Effector CD4-positive, alpha-beta T cell (primary cell): ENCODE measurements at places on chromosomes 11 and 22.

DNA sequence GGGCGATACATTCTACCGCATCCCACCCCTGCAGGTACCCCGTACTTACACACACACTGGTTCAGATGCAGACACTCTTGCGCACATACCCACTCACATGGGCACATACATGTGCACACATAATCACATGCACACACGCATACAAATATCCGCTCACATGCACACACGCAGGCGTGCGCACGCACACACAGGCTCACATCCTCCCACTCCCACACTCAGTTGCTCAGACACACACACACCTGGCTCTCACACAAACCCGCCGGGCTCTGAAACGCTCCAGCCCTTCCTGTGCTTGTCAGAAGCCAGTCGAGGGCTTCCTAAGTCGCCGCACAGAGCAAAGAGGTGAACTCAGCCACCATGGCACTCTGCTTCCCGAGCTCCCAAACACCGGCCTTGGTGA is 164.5 kb downstream of the CRYBB2 start:
- no peak for DNase-seq

- no peak for DNase-seq
Observed at GRCh38 chr11:106329273-106330018, 252.0 kb downstream of the AASDHPPT start.

DNA sequence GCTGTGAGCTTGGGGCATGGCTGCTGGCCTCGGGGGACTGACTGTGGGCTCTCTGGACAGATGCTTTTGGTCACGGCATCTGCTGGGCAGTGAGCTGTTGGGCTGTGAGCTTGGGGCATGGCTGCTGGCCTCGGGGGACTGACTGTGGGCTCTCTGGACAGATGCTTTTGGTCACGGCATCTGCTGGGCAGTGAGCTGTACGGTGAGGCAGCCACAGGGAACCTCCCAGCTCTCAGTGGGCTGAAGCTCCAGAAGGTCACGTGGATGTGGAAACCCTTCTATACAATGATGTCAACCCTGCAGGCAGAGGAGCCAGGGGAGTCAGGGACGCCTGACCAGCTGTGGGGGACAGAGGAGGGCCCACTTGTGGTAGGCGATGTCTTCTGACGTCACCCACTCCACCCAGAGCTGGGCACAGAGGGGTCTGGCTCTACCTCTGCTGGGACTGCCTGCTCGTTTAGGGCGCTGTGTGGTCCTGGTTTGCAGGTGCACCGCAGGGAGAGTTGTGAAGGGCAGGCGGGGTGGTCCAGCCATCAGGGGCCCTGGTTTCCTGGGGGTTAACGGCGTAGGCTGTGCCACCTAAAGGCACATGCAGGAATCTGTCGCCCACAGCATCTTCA is 1331.3 kb downstream of the BRD1 start:
- DNase-seq = no peak

GRCh38 chr11:133443206-133443747 is 89.0 kb downstream of the OPCML start:
- DNase-seq = no peak

DNA sequence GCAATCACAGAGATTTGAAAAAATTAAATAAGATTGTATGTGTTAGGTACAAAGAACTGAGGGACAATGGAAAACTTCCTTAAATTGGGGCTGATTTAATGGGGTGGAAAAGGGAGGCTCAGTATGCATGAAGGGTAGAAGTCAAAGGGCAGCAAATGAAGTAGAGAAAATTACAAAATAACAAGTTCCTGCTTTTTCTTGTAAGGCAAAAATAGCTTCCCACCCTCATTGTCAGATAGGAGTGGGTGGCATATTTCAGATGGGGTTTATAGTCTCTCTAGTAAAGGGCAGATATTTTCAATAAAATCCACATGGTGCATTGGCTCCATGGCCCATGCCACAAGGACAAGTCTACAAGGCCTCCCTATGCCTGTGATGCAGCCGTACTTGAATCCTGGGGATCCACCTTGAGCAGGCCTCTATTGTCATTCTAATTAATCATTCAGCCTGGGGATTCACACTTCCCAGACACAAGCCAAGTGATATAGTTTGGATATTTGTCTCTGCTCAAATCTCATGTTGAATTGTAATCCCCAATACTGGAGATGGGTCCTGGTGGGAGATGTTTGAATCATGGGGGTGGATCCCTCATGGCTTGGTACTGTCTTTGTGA is 36.7 kb upstream of the SESN3 start:
- no peak for DNase-seq

DNA sequence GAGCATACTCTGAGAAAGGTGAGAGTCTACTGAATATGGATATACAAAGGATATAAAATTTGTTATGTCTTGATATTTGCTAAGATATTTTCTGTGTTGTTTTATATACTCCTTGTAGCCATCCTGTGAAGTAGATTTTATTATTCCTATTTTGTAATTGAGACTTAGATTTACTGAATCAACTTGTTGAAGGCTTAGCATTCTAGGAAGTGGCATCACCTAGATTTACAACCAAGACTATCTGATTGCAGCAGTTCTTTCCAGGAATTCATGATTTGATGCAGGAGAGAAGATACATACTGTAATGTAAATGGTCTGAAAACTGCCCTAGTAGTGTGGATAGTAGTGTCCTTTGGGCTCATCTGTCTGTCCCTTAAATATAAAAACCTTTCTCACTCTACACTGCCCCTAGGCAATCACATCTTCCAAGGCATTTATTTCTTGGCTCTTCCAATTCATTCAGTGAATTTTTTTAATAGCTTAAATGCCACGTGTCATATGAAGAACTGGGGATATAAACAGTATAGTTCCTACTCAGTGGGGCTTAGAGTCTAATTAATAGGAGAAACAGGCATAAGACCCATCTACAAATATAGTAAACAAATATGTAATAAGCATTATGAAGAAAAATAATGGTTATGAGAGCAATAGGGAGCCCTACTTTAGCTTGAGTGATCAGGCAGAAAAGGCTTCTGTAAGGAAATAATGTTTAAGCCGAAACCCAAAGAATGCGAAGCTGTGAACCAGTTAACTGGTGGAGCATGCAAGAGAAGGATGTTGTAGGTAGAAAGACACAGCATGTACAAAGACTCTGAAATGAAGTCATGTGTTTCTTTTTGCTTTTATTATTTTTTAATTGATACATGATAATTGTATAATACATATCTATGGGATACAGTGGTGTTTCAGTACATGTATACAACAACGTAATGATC is 13.6 kb downstream of the IPO7 start:
- no peak for DNase-seq

DNA sequence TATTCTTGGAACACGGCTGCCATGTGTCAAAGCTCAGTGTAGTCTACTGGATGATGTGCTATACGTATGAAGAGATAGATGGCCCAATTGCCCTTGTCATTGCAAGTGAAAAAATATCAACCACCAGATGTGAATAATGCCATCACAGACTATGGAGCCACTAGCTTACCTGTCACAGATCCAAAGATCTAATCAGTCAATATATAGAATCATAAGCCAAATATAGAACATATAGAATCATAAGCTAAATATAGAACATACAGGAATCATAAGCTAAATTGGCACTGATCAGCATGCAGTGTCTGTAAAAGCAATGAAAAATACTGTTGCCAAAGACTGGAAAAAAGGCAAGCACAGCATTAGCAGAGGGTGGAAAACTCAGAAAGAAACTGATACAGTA is 1656.9 kb upstream of the RAG2 start:
- DNase-seq = no peak

DNA sequence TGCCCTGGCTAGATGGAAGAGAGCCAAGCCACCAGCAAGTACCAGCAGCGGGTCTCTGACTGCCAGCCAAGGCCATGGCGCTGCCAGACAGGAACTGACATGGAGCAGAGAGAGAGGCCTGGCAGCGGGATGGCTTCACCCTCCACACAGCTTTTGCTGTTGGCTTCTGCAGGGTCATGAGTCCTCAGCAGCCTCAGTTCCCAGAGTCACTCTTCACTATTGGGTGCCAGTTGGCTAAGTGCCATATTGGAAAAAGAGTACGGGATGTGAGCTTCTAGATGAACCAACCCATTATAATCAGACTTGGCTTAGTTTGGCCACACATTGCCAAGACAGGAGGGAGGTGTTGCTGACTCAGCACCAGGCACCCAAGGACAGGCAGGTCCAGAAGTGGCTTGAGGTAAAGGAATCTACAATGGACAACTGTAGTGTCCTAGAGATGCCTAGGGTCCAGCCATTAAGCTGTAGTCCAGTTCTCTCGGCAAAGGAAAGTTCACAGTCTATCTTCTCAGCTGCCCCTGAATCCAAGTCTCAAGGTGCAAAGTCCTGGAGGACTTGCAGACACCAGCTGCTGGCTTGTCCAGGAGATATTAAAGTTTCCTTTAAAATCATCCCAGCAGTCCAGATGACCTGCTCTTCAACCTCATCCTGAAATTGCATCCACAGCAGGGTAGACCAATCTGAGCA is 40.7 kb upstream of the POU2AF1 start:
- no peak for DNase-seq

DNA sequence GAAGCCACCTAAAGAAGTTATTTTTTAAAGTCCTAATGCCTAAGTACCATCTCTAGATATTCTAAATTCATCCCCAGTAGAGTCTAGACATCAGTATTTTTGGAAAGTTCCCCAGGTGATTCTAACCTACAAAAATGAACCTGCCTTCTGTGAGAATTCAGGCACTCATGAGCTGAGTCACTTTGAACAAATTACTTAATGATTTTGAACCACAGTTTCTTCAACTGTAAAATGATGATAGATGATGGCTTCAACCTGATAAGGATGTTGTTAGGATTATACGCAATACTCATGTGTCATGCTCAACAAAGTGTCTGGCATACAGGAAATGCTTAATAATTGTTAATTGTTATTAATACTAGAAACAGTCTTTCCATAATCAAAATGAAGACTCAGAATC is 82.8 kb upstream of the OR5AK2 start:
- DNase-seq = no peak

- DNase-seq = no peak
Observed at GRCh38 chr11:47983464-47984397, 3.4 kb downstream of the PTPRJ start.

GRCh38 chr11:102476812-102477211 is 24.2 kb upstream of the TMEM123 start:
- DNase-seq = no peak

DNA sequence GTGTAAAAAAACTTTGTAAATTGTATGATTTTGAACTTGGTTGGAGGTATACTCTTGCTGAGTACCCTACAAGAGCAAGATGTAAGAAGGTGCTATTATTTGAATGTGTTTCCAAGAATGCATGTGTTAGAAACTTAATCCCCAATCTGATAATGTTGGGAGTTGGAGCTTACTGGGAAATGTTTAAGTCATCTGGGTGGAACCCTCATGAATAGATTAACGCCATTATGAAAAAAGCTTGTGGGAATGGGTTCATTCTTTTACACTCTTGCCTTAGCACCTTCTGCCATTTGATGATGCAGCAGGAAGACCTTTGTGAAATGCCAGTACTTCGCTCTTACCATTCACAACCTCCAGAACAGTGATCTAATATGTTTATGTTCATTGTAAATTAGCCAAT is 498.3 kb downstream of the TMEM135 start:
- DNase-seq = no peak

- no peak for DNase-seq
Observed at GRCh38 chr11:30435488-30435887, 112.6 kb downstream of the ARL14EP start.

- no peak for DNase-seq
Observed at GRCh38 chr11:67368621-67369020, 4.8 kb downstream of the CLCF1 start.

- DNase-seq = no peak
Observed at GRCh38 chr22:32583921-32584335, 109.3 kb downstream of the FBXO7 start.

DNA sequence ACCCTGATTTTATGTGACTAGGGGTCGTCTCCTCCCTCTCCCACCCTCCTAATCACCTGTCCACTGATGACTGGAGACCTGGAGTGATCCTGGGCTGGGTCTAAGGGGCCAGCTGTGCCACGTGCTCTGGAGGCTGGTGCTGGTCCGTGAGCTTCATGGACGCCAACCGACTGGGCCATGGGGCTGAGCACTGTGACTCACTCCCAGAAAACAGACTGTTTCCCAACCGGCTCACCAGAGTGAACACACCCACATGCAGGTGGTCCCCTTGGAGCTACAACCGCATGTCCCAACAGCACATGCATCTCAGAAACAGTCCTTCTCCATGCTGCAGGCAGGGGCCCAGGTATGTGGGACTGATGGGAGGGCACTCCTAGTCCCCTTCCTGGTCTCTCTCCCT is 14.0 kb upstream of the LMO1 start:
- DNase-seq = no peak

DNA sequence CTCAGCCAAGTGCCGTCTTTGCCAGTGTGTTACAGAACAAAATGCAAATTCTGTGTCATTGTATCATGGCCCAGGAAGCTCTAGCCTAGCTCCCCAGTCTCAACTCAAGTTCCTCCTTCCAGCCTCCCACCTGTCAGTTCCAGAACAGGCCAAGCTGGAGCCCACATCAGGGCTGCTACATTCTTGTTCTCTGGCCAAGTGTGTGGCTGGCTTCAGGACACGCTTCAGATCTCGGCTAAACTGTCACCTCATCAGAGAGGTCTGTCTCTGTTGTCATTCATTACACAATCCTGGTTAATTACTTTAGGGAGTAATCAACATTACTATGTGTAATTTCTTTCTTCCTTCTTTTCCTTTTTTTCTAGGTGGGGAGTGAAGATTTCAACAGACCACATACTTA is 347.0 kb upstream of the SYN3 start:
- DNase-seq = no peak

DNA sequence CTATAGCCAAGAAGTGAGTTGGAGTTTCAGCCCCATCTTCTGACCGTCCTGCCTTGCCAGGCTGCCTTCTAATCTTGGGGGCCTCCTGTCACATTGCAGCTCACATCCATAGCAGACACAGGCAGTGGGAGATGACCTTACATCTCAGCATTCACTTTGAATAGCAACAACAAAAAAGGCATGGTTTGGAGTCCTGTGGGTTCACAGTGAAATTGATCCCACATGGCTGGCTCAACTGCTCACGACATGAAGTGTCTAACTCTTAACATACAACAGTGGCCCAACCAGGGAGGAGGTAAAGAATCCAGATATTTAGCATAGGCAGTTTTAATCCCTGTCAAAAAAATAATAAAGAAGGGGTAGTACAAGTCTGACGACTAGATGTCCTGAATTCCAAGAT is 38.1 kb downstream of the DBX1 start:
- no peak for DNase-seq
